Activated T-cell treated with anti-CD3 and anti-CD28 coated beads, Interleukin-2, amount 50 U/mL, for 1 hour (primary cell): ENCODE measurements at places on chromosomes 12 and 14.
A peak's percentile ranks its signal among the peaks of the same experiment; 100 is the strongest.

GRCh38 chr12:12927211-12928079 is 24.5 kb downstream of the GPRC5D start:
- DNase-seq: peak; percentile 52

- no peak for DNase-seq
These were observed 430.5 kb upstream of the SOX5 start for GRCh38 chr12:24379861-24380521.

- no peak for DNase-seq
These were observed 52.3 kb downstream of the MBIP start for GRCh38 chr14:36268121-36268520.

GRCh38 chr14:50007123-50007903 is 109.1 kb downstream of the VCPKMT start:
- DNase-seq: no peak

DNA sequence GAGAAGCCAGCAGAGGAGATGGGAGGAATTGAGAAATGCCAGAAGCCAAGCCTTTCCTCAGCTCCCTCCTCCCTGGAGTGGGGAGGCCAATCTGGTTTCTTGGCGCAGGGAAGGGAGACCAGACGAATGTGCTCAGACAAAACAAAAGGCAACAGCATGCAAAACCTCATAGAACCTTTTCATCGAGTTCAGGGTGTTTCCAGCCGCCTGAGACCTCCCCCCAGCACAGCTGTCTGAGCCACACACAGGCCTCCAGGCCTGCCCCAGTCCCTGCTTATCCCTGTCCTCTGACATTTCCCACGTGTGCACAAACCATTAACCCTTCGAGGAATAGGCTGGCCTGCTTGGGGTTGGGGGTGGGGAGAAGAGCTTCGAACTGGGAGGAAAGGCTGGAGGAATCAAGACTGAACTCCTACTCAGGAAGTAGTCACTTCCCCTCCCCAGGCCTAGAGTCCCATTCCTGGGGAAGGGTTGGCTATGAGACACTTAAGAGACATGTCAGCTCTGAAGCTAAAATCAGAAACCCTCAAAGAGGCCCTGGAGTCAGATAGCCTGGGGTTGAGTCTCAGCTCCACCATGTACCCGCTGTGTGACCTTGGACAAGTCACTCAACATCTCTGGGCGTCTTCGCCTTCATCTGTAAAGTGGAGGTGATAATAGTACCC is 10.7 kb downstream of the TBX3 start:
- no peak for DNase-seq

DNA sequence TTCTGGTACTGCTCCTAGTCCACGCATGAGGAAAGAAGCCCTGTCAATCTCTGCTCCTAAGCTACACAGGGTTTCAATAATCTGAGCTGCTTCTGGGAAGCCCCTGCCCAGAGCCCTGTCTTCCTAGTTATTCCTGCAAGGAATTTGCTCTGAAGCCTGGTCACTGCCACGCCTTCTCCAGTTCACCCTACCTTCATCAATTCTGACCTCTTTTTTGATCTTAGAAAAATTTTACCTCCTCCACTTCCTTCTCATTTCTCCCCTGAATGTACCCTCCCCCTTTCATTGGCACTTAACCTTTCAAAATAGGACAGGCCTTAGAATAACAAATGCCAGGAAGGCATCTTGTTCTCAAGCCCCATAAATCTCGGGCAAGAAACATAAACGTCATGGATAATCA is 14.9 kb upstream of the LRRK2 start:
- no peak for DNase-seq

GRCh38 chr14:74974364-74975058 is 19.1 kb upstream of the PGF start:
- no peak for DNase-seq

DNA sequence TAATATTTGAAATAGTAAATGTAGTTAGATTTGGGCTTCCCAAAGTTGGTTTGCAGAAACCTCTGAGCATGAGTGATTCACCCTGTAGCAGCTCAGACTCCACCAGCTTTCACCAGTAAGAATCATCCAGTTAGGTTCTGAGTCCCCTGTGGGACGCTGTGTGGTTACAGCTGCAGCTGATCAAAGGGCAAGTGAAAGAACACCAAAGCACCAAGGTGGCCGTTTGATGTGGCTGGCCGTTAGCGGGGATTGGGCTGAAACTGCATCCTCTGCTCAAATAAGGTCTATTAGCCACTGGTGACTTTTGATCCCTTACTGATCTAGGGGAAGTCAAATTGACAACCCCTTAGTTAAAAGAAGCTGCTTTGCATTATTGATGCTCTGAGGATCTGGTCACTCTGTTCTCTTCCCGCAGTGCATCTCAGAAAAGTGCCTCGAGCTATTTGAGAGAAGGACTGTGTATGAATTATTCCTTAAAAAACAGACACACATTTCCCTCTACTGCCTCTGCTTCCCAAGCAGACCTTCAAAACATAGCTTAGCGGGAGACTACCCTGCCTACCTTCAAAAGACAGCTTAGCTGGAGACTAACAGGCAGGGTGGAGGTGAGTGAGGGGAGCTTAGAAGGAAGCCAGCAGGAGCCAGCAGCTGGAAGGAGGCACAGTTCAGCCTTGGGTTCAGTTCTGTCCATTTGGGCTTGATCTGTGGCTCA is 3.7 kb downstream of the ABHD12B start:
- DNase-seq: peak; percentile 45
